ENCODE measurements at places on chromosomes 6 and 20.

DNA sequence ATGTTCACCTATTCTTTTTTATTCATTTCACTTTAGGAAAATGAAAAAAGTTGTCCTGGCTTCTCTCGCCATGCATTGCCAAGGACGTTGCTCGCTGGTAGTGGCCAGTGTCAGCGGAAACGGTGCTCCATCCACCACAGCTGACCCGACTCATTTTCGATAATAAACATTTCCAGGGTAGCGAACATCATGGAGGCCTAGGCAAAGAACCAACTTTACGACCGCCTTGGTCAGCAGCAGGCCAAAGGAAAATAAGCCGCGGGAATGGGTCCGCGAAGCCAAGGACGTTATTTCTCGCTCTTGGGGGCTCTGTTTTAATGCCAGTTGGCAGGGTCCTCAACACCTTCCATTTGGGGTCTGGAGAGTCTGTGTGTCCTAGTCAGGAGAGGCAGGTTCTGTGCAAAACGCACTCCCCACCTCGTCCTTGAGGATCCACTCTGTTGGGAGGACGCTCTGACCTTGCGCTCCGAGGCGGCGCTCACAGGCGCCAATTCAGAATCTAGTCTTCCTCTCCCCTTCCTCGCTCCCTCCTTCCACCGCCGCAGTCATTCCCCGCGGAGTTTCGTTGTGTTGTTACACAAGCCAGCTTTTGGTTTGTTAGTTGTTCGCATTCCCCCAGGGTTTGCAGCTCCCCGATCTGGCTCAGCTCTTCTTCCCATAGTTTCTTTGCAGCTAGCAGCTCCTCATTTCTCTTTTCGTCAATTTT lies 4.1 kb upstream of the PAX1 start:
- no peak for DNase-seq
- H3K4me1 ChIP-seq = peaks cover 36% of the 10 kb centered on the region
- no peak overlapping the region for H3K4me3 ChIP-seq
- H3K27ac ChIP-seq = no peak overlapping the region
- H3K27me3 ChIP-seq = peaks cover 98% of the 10 kb centered on the region
- no peaks in the 10 kb centered on the region for H3K36me3 ChIP-seq

- H3K27me3 ChIP-seq = no peaks in the 10 kb centered on the region
- no peak overlapping the region for H3K4me3 ChIP-seq
- DNase-seq = no peak
- H3K36me3 ChIP-seq = no peaks in the 10 kb centered on the region
- H3K27ac ChIP-seq = no peak overlapping the region
Measured at GRCh38 chr6:80547827-80548226, 441.4 kb downstream of the BCKDHB start.

DNA sequence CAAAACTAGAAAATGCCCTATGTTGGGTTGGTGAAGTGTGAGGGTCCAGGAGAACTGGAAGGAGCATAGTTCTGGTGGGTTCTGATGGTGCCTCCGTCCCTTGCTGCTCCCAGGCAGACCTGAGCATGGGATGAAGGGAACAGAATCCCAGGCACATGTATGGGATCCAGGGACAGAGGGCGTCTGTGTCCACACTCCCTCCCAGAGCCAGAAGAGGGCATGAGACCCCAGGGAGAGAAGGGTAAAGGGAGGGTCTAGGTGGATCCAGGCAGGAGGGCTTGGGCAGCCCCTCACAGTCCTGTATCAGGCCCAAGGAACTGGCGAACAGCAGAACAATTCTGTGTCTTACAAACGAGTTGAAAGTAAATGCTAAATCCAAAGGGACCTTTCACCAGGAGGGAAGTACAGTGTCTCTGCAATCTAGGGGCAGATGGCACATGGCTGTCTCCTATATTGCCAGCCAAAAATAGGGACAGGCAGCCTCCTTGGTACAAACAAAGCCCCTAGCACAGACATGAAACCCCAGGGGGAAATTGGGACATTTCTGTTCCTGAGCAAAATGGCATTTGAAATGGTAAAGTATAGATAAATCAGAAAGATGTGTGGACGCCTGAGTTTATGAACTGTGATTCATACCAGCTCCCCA lies 2.5 kb upstream of the BPIFA1 start:
- H3K27me3 ChIP-seq = peaks cover 46% of the 10 kb centered on the region
- no peak overlapping the region for H3K27ac ChIP-seq
- no peak for DNase-seq

- no peaks in the 10 kb centered on the region for H3K36me3 ChIP-seq
- H3K27ac ChIP-seq = no peak overlapping the region
- no peak for DNase-seq
- peaks cover under 1% of the 10 kb centered on the region for H3K4me1 ChIP-seq
- no peak overlapping the region for H3K4me3 ChIP-seq
Measured at GRCh38 chr6:140440223-140440835, 1065.9 kb upstream of the CITED2 start.

- DNase-seq = no peak
- H3K4me3 ChIP-seq = no peak overlapping the region
- no peaks in the 10 kb centered on the region for H3K36me3 ChIP-seq
- H3K27me3 ChIP-seq = peaks cover 5% of the 10 kb centered on the region
Measured at GRCh38 chr6:152952045-152952444, 30.8 kb downstream of the FBXO5 start.

GRCh38 chr20:53725575-53725970 lies 131.9 kb upstream of the ZNF217 start:
- H3K4me3 ChIP-seq = no peak overlapping the region
- H3K4me1 ChIP-seq = no peaks in the 10 kb centered on the region
- no peak overlapping the region for H3K27ac ChIP-seq

DNA sequence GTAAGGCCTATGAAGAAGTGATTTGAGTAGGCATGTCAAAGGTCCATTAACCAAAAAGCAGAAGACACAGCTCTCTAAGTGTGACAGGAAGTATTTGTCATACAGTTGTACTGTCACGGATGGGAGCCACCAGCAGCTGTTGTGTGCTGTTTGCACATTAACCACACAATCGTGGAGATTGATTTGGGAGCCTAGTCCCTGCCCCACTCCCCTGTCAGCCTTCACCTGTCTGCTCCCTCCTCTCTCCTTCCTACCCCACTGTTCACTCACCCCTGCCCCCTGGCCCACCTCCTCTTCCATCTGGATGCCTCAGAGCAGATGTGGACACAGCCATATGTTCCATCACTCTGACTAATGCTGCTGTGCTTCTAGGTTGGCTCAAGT lies 124.7 kb upstream of the SPACA1 start:
- H3K4me3 ChIP-seq = no peak overlapping the region
- DNase-seq = no peak
- H3K27ac ChIP-seq = no peak overlapping the region
- H3K27me3 ChIP-seq = no peaks in the 10 kb centered on the region
- H3K36me3 ChIP-seq = no peaks in the 10 kb centered on the region

- H3K4me1 ChIP-seq = peaks cover 12% of the 10 kb centered on the region
- DNase-seq = no peak
- no peaks in the 10 kb centered on the region for H3K36me3 ChIP-seq
- no peak overlapping the region for H3K4me3 ChIP-seq
Measured at GRCh38 chr20:50041246-50041873, 58.6 kb downstream of the SNAI1 start.

GRCh38 chr20:57525328-57526086 lies 567 bp upstream of the CTCFL start:
- H3K27ac ChIP-seq = no peak overlapping the region
- H3K36me3 ChIP-seq = no peaks in the 10 kb centered on the region
- H3K27me3 ChIP-seq = peaks cover 4% of the 10 kb centered on the region

- H3K4me1 ChIP-seq = peaks cover 26% of the 10 kb centered on the region
- no peaks in the 10 kb centered on the region for H3K27me3 ChIP-seq
- H3K27ac ChIP-seq = no peak overlapping the region
- no peak for DNase-seq
Measured at GRCh38 chr6:158283304-158283980, 28.8 kb upstream of the TULP4 start.

DNA sequence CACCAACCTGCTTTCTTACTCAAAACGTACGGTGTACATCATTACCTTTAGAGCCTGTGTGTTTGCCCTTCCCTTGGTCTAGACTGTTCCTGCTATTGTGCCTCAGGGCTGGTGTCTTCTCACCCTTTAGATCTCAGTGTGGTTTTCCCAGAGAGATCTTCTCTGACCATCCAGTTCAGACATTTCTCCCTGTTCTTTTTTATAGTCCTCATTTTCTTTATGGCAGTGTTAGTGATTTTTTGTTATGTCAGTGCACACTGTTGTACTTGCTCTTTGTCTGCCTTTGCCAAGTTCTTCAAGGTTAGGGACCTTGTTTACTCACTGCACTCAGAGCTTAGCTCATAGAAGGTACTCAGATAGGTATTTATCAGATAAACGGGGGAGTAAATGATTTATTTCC lies 82.8 kb downstream of the ATRN start:
- no peak for DNase-seq
- peaks cover 20% of the 10 kb centered on the region for H3K36me3 ChIP-seq

GRCh38 chr20:60261333-60261732 lies 303.1 kb downstream of the CDH26 start:
- H3K36me3 ChIP-seq = no peaks in the 10 kb centered on the region
- no peak overlapping the region for H3K27ac ChIP-seq
- no peaks in the 10 kb centered on the region for H3K4me1 ChIP-seq
- DNase-seq = no peak
- H3K4me3 ChIP-seq = no peak overlapping the region

DNA sequence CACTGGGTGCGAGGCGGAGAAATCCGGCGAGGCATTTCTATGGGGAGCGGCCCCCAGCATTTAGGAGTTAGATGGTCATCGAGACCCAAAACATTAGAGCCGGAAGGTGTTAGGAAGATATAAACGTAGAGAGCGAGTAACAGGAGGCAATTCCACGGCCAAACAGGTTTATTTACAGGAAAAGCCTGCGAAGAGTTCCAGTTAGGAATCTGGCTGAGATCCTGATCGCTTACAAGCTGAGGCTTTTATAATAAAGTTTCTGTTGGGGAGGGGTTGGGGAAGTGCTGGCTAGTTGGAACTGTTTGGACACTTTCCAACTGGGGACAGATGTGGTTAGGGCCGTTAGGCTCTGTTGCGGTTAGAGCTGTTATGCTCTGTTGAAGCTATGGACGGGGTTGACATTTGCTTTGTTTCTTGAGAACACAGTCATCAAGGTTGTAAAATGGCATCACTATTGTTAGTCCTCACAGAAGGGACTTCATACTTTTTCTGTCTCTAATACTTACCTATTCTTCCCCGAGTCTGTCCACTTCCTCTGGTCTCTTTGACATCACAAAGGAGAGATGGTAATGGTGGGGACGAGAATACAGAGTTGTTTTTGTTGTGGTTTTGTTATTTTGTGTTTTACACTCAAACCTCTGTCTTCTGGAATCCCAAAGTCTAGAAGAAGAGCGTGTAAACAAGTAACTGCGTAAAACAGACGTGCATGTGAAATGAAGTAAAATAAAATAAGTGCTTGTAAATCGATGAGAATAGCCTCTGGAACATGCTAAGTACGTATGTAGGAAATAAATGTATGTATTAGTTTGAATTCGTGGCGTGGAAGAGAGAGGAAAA lies 554 bp upstream of the ZSCAN31 start:
- H3K27me3 ChIP-seq = no peaks in the 10 kb centered on the region
- peaks cover 15% of the 10 kb centered on the region for H3K4me1 ChIP-seq
- DNase-seq = no peak
- H3K27ac ChIP-seq = peak overlapping the region; percentile 94

GRCh38 chr6:37441651-37442050 lies 8.6 kb downstream of the CMTR1 start:
- H3K4me3 ChIP-seq = no peak overlapping the region
- H3K27ac ChIP-seq = no peak overlapping the region
- H3K36me3 ChIP-seq = peaks cover 51% of the 10 kb centered on the region
- DNase-seq = no peak
- H3K4me1 ChIP-seq = peaks cover 7% of the 10 kb centered on the region

DNA sequence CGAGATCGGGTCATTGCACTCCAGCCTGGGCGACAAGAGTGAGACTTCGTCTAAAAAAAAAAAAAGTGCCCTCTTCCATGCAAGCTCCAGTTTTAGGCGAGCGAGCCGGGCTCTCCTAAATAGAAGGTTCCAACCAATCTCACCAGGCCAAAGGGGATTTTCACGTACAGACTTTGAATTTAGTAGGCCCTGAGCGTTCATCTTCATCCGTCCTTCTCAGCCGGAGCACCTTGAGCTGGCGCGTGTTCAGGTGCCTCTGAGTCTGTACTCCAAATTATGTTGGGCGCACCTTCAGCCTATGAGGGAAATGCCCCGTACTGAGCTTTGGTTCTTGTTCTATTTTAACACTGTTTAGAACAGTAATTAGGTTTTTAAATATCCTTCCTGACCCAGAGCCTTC lies 817 bp upstream of the TAP2 start:
- H3K27ac ChIP-seq = no peak overlapping the region
- no peak for DNase-seq
- no peak overlapping the region for H3K4me3 ChIP-seq
- no peaks in the 10 kb centered on the region for H3K27me3 ChIP-seq
- peaks cover 33% of the 10 kb centered on the region for H3K4me1 ChIP-seq

- no peaks in the 10 kb centered on the region for H3K27me3 ChIP-seq
- peaks cover 18% of the 10 kb centered on the region for H3K4me1 ChIP-seq
- DNase-seq = no peak
Measured at GRCh38 chr6:140464720-140465119, 1090.3 kb upstream of the CITED2 start.

- H3K4me3 ChIP-seq = no peak overlapping the region
- H3K36me3 ChIP-seq = no peaks in the 10 kb centered on the region
- no peaks in the 10 kb centered on the region for H3K4me1 ChIP-seq
- no peak overlapping the region for H3K27ac ChIP-seq
- no peaks in the 10 kb centered on the region for H3K27me3 ChIP-seq
- DNase-seq = no peak
Measured at GRCh38 chr6:123333000-123333756, 303.6 kb downstream of the TRDN start.

DNA sequence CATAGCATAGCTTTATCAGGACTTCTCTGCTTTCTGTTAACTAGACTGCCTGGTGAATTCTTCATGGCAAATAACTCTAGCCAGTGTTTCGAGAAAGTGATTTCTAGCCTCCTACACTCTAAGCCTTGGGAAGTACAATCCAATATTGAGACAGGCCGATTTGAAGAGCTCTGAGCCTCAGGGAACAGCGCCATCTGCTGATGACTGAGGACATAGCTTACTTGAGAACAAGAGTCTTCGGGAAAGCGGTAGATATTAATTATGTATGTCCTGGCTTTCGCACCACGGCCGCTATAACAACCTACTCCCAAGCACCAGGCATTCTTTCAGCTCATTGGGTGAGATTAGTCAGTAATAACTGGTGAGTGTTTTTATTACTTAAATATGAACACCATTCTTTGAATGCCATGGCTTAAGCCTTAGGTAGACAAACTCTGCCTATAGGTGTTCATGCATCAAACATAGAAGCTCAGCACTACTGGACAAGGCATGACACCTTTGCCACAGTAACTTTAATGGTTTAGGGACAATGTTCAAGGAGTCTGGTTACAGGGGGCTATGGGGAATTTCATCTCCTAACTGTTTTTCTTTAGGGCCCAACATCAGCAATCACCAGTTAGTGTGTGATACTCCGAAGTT lies 518.6 kb downstream of the BMP2 start:
- H3K27me3 ChIP-seq = no peaks in the 10 kb centered on the region
- no peaks in the 10 kb centered on the region for H3K36me3 ChIP-seq
- H3K4me1 ChIP-seq = no peaks in the 10 kb centered on the region
- no peak overlapping the region for H3K27ac ChIP-seq
- no peak overlapping the region for H3K4me3 ChIP-seq
